ENCODE measurements at places on chromosomes 6 and 20.

GRCh38 chr6:136564180-136564579 lies 14.0 kb upstream of the MAP7 start:
- DNase-seq, result no peak

DNA sequence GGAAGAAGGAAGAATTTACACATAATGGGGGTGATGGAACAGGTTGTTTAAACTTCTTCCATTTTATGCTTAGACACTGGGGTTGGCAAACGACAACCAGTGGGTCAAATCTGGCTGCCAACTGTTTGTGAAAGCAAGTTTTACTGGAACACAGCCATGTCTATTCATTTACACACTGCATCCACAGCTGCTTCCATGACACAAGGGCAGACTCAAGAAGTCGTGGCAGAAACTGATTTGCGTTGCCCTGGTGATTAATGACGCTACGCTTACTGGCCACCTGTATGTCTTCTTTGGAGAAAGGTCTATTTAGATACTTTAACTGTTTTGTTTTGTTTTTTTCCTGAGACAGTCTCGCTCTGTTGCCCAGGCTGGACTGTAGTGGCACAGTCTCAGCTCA lies 19.0 kb downstream of the CTCFL start:
- DNase-seq, result no peak

DNA sequence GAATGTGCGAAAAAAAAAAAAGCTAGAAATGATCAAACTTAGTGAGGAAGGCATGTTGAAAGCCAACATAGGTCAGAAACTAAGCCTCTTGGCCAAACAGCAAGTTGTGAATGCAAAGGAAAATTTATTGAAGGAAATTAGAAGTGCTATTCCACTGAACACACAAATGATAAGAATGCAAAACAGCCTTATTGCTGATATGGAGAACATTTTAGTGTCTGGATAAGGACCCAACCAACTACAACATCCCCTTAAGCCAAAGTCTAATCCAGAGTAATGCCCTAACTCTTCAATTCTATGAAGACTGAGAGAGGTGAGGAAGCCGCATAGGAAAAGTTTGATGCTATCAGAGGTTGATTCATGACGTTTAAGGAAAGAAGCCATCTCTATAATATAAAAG lies 5.5 kb upstream of the ABCC10 start:
- no peak for DNase-seq

- no peak for DNase-seq
Observed at GRCh38 chr6:10613077-10613476, 81.3 kb downstream of the C6orf52 start.

DNA sequence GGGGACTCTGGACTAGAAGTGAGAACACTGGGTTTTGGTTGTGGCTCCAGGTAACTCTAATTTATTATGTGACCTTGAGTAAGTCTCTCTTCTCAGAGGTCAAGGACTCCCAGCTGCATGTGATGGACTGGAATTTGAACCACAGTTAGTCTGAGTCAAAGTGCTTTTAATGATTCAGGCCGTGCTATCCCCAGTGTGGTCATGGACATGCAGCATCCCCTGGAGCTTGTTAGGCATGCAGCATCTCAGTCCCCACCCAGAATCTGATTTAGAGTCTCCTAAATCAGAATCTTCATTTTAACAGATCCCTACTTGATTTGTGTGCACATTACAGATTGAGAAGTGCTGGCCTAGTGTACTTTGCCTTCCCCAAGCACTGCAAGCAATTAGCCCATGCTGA lies 74.2 kb downstream of the TOX2 start:
- no peak for DNase-seq

- no peak for DNase-seq
Observed at GRCh38 chr6:27076116-27076515, 171.4 kb upstream of the PRSS16 start.
